ENCODE measurements at places on chromosomes 1 and 21.

DNA sequence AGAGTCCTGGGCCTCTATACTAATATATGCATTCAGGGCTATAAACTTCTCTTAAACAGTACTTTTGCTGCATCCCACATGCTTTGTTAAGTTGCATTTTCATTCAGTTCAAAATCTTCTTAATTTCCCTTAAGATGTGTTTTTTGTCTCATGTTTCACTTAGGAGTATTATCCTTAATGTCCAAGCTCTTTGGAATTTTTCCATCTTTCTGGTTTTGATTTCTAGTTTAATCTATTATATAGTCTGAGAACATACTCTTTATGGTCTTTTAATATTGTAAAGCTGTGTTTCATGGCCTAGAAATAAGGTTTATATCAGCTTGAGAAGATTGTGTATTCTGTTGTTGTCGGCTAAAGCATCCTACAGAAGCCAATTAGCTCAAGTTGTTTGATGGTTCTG is 1041.8 kb downstream of the PLA2G4A start:
- DNase-seq, result no peak

GRCh38 chr21:16353764-16354163 is 624.0 kb downstream of the USP25 start:
- no peak for DNase-seq

GRCh38 chr21:34980423-34981115 is 68.5 kb downstream of the RUNX1 start:
- DNase-seq, result no peak

DNA sequence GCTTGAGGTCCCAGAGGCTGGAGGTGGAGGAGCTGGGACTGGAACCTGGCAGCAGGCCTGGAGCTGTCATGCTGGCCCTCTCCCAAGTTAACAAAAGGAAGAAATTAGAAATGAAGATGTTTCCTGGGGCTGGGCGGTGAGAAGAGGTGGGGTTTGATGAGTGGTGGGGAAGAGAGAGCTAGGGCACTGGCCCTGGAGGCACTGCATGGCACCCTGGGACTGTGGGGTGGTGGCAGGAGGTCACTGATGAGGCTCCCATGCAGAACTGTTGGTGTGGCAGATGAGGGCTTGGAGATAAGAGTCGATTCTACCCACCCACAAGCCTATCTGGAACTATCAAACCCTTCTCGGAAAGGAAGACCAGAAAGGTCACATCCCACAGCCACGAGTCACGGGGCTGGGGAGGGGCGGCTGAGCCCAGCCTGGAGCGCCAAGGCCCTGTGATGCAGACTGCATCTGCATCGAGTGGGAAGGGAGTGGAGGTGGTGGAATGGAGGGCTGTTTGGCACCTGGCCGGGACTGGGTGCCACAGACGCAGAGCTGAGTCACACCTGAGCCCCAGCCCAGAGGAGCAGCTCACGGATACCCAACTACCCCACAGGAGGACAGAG is 29.4 kb downstream of the MRPL37 start:
- no peak for DNase-seq

- no peak for DNase-seq
Observed at GRCh38 chr1:149936992-149937705, 470 bp upstream of the MTMR11 start.

DNA sequence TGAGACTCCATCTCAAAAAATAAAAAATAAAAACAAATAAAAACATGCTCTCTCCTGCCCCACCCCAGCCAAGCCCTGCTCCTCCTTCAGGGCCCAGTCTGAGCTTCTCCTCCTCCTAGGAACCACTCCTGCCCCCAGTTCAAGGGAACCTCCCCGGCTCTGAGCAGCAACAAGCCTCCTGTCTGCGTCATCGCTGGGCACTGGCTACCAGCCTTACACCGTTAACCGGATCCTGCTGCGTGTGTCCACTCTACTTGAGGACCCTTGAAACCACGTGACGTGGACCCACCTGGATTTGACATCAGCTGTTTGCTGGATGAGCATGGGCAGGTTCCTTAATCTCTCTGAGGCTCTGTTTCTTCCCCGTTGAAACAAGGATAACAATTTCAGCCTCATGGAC is 1.6 kb upstream of the TAS1R2 start:
- DNase-seq, result no peak

- DNase-seq, result no peak
Observed at GRCh38 chr1:4001461-4001860, 101.4 kb upstream of the C1orf174 start.

DNA sequence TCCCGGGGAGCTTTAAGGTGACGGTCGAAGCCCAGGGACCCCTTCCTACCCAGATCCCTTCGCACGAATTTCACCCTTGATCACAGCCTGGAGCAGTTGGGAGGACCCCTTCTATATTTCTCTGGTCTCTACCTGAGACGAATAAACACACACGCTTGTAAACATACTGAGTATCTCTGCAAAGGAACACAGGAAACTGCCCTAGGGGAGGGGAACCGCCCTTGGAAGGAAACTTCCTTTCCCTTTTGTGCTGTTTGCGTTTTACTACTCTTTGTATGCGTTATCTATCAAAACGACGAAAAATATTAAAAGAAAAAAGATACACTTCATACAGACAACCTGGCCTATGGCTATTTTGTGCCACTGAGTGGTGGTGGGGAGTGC is 750 bp downstream of the NECAP2 start:
- DNase-seq, result no peak

DNA sequence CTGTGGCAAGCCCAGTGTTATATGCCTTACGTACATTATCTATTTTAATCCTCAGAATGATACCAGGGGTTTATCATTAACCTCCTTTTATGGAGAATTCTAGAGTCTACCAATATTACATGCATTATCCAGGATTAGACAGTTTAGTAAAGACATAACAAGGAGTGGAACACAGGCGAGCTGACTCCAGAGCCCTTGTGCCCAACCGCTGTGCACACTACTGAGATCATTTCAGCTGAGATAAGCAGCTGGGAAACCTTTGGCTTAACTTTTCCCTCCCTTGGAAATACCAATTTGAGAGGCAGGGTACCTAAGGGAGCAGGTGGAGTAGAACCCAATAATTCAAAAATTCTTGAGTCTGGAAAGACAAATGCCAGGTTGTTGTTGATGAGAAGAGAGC is 59.8 kb upstream of the ATP1B1 start:
- DNase-seq, result no peak

DNA sequence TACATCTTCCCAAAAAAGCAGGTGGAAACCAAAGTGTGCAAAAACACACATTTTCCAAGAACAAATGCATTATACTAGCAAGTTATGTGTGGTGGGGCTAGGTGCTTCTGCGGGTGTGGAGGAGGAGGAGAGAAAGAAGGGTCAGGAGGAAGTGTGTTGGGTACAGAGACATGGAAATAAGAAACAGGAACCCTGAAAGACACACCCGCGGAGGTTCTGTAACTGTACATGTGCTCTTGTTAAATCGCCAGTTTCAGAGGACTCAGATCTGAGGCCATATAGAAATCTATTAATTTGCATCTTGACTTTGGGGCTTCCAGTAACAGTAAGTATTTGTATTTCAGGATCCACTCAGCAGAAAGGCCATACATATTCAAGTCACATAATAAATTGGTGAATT is 30.9 kb downstream of the ERG start:
- no peak for DNase-seq

GRCh38 chr1:28720376-28720775 is 16.4 kb upstream of the YTHDF2 start:
- DNase-seq, result no peak

GRCh38 chr1:182147136-182147820 is 85.8 kb upstream of the ZNF648 start:
- DNase-seq, result no peak

DNA sequence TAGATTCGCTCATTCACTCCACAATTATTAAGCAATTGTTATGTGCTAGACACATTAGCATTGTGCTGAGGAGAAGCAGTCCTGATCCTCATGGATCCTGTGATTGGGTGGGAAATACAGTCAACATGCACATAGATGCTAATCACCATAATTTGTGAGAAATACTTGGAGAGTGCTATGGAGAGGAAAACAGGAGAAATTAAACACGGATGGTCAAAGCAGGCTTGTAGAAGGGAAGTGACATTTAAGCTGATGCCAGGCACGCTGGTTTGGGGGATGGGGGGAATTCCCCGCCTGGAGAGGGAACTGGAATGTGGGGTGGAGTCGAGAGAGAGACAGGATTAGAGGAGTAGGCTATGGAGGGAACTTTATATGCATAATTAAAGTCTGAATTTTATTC is 52.2 kb upstream of the L1TD1 start:
- DNase-seq, result no peak

- DNase-seq, result no peak
Observed at GRCh38 chr1:201712387-201713085, 116.4 kb upstream of the IPO9 start.

DNA sequence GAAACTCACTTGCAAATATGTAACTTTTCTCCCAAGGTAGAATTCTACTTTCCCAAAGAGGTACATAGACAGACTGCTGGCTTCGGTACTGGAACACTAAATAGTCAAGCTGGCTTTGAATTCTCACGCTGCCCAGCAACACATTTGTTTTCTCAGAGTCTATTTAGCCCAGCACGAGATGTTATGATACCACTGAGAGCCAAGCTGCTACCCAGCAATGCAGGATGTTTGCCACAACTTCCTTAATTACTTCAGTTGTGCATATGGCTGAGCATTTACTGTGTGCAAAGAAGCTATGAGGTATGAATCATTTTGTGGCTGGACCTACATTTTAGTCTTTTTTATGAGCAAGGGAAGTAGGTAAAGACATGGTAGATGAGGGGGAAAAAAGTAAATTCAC is 793.2 kb downstream of the PLA2G4A start:
- no peak for DNase-seq

DNA sequence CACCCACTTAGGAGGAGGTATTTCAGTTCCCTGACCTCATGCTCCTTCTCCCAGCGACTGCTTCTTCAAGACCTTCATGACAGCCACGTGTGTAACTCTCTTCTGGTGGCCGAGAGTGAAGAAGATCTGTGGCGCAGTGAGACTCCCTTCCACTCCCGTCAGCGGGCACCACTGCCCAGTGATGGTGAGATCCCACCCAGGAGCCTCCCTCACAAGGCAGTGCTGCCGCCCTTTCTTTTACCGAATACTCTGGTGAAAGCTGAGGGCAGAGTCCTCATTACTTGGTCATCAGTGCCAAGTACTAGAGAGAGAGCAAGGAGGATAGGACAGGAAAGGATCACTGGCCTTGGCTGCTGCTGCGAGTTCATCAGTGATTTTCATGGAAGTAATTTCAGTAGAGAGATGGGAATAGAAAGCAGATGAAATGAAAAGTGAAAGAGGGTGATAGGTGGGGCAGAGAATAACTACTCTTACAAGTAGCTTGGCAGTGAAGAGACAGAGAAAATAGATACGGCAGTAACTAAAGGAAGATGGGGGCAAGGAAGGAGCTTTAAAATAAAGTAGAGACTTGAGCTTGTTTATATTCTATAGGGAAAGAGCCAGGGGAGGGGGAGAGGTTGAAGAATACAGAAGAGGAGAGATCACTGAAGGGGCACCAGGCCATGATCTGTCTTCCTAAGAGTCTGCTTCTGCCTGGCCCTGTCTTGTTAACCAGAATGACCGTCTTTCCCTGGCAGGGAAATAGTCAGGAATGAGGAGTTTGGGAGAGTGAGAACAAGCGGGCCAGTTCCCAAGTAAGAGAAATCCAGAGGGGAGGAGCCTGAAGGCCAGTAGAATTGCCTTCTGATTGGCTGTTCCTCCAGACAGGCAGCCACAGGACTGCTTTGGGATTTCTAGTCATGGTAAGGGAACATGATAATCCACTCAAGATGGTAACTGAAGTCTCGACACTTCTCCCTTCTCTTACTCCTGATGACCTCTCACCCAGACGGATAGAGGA is 18.3 kb downstream of the HYI start:
- no peak for DNase-seq

DNA sequence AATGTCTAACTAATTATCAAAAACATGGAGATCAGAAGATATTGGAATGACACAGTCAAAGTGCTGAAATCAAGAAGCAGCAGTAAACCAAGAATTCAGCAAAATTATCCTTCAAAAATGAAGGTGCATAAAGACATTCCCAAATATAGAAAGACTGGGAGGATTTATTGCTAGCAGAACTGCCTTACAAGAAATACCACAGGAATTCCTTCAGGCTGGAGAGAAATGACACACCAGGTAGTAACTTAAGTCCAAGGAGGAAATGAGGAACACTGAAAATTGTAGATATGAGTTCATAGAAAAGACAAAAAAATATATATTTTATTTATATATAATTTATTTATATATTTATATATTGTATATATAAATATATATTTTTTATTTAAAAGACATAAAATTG is 217.2 kb downstream of the RPS6KC1 start:
- DNase-seq, result no peak

DNA sequence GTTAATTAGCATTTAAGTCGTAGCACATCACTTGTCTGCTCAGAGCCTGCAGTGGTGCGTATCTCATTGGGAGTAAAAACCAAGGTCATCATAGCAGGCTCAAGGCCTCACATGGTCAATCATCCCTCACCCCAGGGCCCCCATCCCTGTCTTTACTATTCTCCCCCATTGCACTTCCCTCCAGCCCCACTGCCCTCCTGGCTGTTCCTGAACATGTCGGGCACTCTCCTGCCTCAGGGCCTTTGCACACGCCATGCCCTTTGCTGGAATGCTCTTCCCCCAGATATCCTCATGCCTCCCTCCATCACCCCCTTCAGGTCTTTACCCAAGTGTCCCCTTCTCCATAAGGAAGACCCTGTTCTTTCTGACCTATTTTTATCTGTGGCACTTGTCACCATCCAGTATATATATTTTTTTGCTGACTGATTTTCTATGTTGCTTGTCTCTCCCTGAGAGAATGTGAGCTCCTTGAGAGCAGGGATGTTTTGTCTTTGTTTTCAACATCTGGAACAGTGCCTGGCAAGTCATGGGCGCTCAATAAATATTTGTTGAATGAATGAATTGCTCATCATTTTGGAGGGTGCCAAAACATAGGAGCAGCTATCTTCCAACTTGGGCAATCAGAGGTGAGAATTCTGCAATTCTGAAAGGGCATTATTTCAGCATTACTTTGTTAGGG is 74.1 kb upstream of the POU3F1 start:
- no peak for DNase-seq

DNA sequence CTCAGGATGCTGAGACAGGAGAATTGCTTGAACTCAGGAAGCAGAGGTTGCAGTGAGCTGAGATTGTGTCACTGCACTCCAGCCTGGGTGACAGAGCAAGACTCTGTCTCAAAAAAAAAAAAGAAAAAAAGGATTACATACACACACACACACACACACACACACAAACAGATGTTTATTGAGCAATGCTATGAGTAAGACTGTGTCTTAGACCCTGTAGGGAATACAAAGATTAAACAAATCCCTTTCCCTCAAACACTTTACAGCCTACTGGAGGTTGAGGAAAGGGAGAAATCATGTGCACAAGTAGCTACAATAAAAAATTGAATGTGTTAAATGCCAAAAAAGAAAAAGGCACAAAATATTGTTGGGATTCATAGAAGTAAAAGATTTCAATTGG is 58.1 kb downstream of the RPAP2 start:
- no peak for DNase-seq

- DNase-seq, result no peak
Observed at GRCh38 chr1:42926879-42927242, 31.8 kb downstream of the SLC2A1 start.

Data from T-helper 1 cell (primary cell).